ENCODE measurements at places on chromosomes 2 and 18.

DNA sequence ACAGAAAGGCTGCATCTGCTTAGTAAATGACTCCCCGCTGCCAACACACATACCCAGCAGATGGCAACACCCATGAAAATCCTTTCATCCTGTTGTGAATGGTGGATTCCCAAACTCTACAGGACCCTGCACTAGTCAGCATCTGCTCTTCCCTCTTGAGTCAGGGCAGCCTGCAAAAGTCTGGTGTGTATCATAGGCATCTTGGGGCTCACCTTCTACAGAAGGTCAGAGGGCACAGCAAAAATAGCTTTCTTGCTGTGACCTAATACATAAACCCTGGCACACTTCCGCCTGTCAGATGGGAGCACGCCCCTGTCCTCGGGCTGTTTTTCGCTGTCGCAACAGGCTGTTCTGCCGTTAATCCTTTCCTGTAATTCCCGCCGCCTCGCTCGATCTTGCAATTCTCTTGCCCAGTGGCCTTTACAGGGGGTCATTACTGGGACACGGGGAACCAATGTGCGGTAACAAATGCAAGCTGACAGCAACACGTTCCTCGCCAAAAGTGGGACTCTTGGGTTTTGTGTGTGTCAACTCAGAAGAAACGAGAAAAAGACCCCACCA, 19.9 kb upstream of the SCYGR1 start:
- DNase-seq, result no peak

- DNase-seq, result no peak
These were observed 163.3 kb downstream of the SMAD7 start for GRCh38 chr18:48787203-48788151.

- DNase-seq, result no peak
These were observed 321.8 kb downstream of the ZEB2 start for GRCh38 chr2:144198116-144198515.

DNA sequence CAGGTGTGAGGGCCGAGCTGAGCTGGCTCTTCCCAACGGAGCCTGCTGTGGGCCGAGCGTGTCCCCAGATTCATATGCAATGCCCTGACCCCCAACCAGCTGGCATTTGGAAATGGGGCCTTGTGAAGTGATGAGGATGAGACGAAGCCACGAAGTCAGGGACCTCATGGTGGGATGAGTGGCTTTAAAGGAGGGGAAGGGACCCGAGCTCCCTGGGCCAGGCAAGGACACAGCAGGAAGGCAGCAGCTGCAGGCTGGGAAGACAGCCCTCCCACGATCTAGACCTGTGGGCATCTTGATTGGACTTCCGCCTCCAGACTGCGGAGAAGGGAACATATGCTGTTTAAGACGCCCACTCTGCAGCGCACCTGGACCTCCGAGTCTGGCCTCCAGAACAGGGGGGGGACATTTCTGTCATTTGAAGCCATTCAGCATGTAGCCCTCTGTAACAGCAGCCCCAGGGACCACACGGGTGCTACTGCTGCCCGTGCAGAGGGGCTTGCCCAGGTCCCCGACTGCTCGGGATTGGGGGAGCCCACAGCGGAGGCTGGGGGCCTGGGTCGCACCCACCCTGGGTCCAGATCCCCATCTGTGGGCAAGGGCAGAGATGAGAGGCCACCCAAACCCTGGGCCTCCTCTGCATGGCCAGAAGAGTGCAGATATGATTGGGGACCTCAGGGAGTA, 27.2 kb downstream of the KIF1A start:
- no peak for DNase-seq

DNA sequence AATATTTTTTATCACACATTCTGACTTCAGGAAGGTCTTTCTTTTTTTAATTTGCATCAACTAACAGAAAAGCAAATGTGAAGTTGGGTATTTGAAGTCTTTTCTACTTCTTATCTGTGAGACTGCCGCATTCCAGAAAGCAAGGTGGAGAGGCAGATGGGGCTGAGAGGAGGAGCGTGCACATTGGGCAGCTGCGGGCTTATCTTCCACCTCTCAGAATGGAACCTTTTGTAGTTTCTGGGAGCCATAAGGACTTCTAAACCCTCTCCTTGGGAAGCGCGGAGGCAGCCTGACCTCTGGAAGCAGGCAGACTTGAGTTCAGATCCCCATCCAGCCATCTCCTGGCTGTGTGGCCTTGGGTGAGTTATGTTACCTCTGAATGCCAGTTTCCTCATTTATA, 3.9 kb downstream of the MAPRE3 start:
- DNase-seq, result no peak

- DNase-seq, result peak; percentile 45
These were observed 28.9 kb downstream of the NCK2 start for GRCh38 chr2:105773568-105773967.

GRCh38 chr18:79823120-79823519, 25.4 kb downstream of the KCNG2 start:
- no peak for DNase-seq

DNA sequence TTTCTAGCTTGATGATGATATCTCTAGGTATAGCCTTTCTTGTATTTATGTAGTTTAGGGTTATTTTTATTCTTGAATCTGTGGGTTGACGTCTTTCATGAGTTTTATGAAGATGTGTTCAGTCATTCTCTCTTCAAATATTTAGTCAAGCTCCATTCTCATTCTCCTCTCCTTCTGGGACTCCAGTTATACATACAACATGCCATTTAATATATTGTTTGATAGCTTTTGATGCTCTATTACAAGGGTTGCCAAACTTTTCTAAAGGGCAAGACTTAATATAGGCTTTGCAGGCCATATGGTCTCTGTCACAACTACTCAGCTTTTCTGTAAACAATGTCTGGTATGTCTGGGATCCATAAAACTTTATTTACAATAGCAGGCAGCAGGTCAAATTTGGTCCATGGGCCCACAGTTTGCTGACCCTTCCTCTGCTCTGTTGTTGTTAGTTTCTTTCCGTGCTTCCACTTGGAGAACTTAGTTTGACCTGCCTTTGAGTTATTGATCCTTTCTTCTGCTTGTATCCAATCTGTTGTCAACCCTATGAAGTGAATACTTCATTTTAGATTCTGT, 40.6 kb upstream of the GPAT2 start:
- DNase-seq, result no peak

DNA sequence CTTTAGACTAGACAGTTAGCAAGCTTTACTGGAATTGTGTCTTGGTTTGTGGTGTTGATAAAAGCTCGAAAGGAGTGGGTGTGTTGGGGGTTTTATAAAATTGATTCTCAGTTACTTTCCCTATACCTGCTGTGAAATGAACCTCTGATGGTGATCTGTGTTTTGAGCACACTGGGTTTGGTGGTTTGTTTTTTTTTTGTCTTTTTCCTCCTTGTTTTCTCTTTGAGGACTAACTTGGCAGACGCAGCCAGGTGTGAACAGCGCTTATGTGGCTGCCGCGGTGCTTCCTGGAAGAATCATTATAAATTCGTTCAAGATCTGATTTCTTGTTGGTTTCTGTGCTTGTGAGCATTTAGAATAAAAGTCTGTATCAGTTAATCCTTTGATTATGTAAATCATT, 28.5 kb downstream of the GRHL1 start:
- no peak for DNase-seq

GRCh38 chr2:132479155-132479554, 62.5 kb downstream of the GPR39 start:
- peak; percentile 47 for DNase-seq

DNA sequence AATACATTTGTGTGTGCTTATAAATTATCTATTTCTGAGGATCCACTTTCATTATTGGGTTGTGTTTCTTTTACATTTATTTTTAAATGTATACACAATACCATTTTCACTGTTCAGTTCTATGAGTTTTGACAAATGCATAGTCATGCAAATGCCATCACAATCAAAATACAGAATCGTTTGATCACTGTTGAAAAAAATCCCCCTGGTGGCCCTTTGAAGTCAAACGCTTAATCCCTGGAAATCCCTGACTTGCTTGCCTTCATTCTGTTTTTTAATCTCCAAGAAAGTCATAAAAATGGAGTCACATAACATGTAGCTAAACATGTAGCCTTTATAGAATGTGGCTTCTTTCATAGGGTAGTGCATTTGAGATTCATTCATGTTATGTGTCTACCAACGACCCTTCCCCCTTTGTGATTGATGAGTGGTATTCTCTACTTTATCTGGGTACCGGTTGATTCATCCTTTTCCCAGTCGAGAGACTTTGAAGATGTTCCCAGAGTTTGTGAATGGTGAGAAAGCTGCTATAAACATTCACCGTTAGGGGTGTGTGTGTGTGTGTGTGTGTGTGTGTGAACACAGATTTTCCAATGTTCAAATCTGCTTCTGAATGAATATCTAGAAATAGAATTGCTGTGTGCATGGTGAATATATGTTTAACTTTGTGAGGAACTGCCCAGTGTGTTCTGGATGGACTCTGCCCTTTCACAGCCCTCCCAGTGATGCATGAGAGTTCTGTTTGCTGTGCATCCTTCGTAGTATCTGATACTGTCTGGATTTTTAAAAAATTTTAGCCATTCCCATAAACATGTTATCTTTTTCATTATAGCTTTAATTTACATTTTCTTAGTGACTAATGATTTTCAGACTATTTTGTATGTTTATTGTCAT, 173.6 kb downstream of the GALR1 start:
- DNase-seq, result no peak

GRCh38 chr2:26848336-26849055, 564 bp downstream of the DPYSL5 start:
- DNase-seq, result no peak

DNA sequence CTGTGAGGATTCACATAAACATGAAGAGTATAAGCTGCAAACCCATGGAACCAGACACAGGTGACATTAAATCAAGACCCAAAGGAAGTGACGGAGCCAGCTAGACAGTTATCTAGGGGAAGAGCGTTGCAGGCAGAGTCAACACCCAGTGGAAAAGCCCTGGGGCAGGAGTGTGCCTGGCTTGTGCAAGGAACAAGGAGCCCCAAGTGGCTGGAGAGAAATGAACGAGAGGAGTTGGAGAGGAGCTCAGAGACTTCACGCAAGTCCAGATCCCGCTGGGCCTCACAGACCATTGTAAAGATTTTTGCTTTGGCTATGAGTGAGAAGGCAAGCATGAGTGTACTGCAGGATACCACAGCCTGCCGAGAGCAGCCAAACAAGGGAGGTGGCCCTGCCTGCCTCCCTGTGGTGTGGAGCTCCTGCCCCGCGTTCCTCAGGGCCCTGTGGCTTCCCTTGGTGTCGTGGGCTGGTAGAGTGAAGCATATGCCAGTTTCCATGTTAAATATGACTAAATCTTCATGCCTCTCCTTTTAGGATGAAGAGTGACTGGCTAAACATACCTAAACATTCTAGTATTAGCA, 88.2 kb downstream of the SP3 start:
- DNase-seq, result no peak

- no peak for DNase-seq
These were observed 163.3 kb upstream of the NXPH2 start for GRCh38 chr2:138943470-138943869.

GRCh38 chr2:120796094-120796493, 60.4 kb downstream of the GLI2 start:
- DNase-seq, result no peak
